ENCODE measurements at places on chromosomes 16 and 17. TPM values are rescaled to one million over a fixed set of nuclear protein-coding genes. Genes with fewer than 3 reads are reported as not detected.

DNA sequence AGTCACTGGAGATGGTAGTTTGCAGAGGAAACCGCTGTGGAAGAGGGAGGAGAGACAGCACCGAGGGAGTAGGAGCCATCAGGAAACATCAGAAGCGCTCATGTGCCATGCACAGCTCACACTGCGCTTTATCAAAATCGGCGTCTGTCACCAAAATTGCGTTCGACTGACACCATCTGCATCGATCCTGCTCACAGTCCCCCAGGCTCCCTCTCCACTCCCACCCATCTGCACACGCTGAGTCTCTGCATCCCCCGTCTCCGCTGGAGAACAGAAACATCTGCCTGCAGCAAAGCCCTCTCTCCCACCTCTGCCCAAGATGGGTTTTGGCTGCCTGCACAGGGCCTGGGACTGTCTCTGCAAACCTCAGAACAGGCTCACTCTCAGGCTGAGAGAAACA is 187.5 kb upstream of the RPL38 start:
- no peaks in the 10 kb centered on the region for H3K27me3 ChIP-seq
- no peaks in the 10 kb centered on the region for H3K4me1 ChIP-seq
- DNase-seq = no peak
- no peak overlapping the region for H3K27ac ChIP-seq
- H3K4me3 ChIP-seq = no peak overlapping the region

GRCh38 chr16:85092309-85092708 is 20.0 kb downstream of the CIBAR2 start:
- no peaks in the 10 kb centered on the region for H3K36me3 ChIP-seq
- no peaks in the 10 kb centered on the region for H3K27me3 ChIP-seq
- no peak overlapping the region for H3K4me3 ChIP-seq
- peaks cover 23% of the 10 kb centered on the region for H3K4me1 ChIP-seq

GRCh38 chr16:81357711-81358260 is 43.0 kb downstream of the GAN start:
- H3K36me3 ChIP-seq = peaks cover 6% of the 10 kb centered on the region
- H3K4me3 ChIP-seq = no peak overlapping the region
- no peaks in the 10 kb centered on the region for H3K4me1 ChIP-seq
- no peaks in the 10 kb centered on the region for H3K27me3 ChIP-seq
- H3K27ac ChIP-seq = no peak overlapping the region

DNA sequence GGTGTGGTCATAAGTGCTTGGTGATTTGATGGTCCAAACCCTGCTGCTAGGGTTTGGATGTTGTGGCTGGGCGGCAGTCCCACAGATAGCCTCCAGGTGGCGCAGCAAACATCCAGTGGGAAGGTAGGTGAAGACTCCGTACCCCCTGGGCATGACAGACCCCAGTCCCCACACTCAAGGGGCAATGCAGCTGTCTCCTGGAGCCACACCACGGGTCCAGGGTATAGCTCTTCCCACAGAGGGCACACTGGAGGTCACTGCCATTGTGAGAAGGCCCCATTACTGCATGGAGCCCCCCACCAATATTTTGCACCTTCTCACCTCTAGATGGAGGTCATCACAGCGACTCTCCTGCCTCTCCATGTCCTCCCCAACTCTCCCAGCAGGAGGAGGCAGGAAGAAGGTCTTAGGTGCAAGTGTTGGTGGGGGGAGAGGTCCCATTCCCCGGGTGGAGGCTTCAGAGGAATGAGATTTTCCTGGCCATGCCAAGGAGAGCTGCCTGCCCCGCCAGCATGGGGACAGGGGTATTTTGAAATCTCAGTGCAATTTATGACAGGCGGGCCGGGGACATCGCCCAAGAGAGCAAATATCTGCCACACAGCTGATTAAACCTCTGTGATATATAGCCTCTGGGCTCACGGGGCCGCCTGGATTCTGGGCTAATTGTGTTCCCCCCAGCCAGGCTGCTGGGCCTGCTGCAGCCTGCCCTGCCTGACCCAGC is 17.1 kb upstream of the C17orf113 start:
- no peak overlapping the region for H3K4me3 ChIP-seq
- H3K27ac ChIP-seq = no peak overlapping the region
- H3K36me3 ChIP-seq = no peaks in the 10 kb centered on the region
- peaks cover 7% of the 10 kb centered on the region for H3K4me1 ChIP-seq
- no peaks in the 10 kb centered on the region for H3K27me3 ChIP-seq

- no peak overlapping the region for H3K27ac ChIP-seq
- DNase-seq = no peak
- H3K4me3 ChIP-seq = no peak overlapping the region
- H3K4me1 ChIP-seq = no peaks in the 10 kb centered on the region
- no peaks in the 10 kb centered on the region for H3K27me3 ChIP-seq
Measured at GRCh38 chr16:21590796-21591195, 8.6 kb upstream of the METTL9 start.

GRCh38 chr16:66477028-66477515 is 50.0 kb downstream of the BEAN1 start:
- H3K27ac ChIP-seq = no peak overlapping the region
- H3K4me1 ChIP-seq = peaks cover 6% of the 10 kb centered on the region
- DNase-seq = no peak

DNA sequence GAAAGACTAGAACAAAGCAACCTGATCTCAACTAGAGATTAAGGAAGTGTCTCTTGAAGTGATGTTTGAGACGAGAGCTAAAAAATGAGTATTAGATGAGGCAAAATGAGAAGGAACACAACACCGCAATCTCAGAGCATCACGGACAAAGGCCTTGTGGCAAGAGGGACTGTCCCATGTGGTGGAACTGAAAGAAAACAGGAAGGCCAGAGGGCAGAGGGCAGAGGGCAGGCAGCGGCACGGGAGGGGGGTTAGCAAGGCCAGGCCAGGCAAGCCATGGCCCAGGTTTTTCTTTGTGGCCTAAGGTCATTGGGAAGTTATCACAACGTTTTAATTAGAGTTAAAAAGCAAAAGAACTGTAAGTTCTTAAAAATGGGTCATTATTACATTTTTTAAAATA is 22.5 kb downstream of the RPA1 start:
- no peaks in the 10 kb centered on the region for H3K27me3 ChIP-seq
- no peak overlapping the region for H3K4me3 ChIP-seq
- no peak overlapping the region for H3K27ac ChIP-seq
- no peaks in the 10 kb centered on the region for H3K4me1 ChIP-seq

GRCh38 chr17:82408288-82408937 is 9.7 kb upstream of the HEXD start:
- H3K4me3 ChIP-seq = no peak overlapping the region
- no peak for DNase-seq
- no peak overlapping the region for H3K27ac ChIP-seq
- peaks cover 2% of the 10 kb centered on the region for H3K36me3 ChIP-seq
- no peaks in the 10 kb centered on the region for H3K27me3 ChIP-seq
- H3K4me1 ChIP-seq = peaks cover 10% of the 10 kb centered on the region

DNA sequence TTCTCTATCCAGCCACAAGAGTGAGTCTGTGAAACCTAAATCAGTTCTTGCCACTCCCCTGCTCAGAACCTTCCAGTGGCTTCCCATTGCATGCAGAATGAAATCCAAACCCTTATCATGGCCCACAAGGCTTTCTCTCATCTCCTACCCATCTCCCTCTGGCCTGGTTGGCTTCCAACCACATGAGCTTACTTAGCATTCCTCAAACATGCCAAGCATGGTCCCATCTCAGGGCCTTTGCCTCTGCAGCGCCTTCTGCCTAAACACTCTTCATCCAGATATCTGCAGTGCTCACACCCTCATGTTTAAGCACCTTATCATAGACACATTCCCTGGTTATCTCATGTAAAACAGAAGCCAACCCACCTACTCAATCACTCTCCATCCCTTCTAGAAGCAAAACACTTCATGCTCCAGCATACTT is 15.5 kb downstream of the TK2 start:
- DNase-seq = no peak
- H3K27ac ChIP-seq = no peak overlapping the region
- H3K27me3 ChIP-seq = no peaks in the 10 kb centered on the region

DNA sequence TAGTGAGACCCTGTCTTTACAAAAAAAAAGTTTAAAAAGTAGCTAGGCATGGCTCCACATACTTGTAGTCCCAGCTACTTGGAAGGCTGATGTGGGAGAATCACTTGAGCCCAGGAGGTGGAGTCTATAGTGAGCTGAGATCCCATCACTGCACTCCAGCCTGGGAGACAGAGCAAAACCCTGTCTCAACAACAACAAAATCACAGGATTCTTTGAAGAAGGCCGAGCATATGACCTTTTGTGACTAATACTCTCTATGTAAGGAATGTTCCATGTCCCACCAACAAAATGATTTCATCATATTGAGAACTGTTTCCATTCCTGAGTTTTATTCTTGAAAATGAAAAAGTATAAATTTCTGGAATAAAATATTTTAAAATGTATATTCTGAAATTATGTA is 58.9 kb upstream of the EFCAB3 start:
- DNase-seq = no peak
- no peaks in the 10 kb centered on the region for H3K4me1 ChIP-seq
- H3K27ac ChIP-seq = no peak overlapping the region

GRCh38 chr17:76852843-76853242 is 15.4 kb upstream of the MGAT5B start:
- no peak overlapping the region for H3K4me3 ChIP-seq
- DNase-seq = no peak
- no peaks in the 10 kb centered on the region for H3K4me1 ChIP-seq

DNA sequence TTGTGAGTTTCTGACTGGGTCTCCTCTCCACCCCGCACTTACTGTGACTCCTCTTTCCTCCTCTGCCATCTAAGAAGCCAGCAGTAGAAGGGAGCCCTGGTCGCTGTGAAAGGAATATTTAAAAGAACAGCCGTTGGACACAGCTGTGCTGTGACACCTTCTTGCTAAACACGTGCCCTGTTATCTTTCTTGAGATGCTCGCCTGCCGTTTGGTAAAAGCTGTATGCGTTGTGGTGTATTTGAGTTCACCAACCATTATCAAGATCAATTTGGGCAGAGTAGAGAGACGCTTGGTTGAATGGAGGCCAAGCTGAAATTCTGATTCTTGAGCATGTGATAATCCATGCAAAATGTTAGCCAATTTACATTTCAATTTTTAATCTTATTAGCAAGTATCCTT is 3.8 kb downstream of the GID4 start:
- H3K36me3 ChIP-seq = no peaks in the 10 kb centered on the region
- H3K4me3 ChIP-seq = no peak overlapping the region
- no peak overlapping the region for H3K27ac ChIP-seq
- H3K4me1 ChIP-seq = peaks cover 42% of the 10 kb centered on the region
- no peak for DNase-seq

DNA sequence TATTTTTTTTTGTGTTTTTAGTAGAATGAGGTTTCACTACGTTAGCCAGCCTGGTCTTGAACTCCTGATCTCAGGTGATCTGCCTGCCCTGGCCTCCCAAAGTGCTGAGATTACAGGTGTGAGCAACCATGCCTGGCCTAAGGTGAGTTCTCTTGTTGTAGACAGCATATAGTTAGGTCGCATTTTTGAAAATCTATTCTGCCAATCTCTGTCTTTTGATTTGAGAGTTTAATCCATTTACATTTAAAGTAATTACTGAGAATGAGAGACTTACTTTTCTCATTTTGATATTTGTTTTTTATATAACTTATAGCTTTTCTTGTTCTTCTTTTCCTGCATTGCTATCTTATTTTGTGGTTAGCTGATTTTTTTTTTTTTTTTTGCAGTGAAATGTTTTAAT is 6.3 kb upstream of the PRKCB start:
- no peaks in the 10 kb centered on the region for H3K36me3 ChIP-seq
- H3K4me1 ChIP-seq = no peaks in the 10 kb centered on the region
- H3K4me3 ChIP-seq = no peak overlapping the region
- H3K27me3 ChIP-seq = no peaks in the 10 kb centered on the region

DNA sequence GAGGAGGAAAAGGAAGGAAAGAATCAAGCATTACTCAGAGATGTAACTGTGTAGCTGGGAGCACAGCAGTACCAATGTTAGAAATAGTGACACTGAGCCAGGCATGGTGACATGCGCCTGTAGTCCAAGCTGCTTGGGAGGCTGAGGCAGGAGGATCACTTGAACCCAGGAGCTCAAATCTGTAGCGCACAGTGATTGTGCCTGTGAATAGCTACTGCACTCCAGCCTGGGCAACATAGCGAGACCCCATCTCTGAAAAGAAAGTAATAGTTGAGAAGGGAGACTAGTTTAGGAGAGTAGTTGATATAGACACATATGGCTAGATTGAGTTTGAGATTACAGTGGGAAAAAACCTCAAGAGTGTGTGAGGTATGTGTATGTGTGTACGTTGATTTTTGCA is 17.8 kb downstream of the MAP3K3 start:
- H3K27ac ChIP-seq = no peak overlapping the region
- no peak overlapping the region for H3K4me3 ChIP-seq
- DNase-seq = no peak
- H3K27me3 ChIP-seq = no peaks in the 10 kb centered on the region

DNA sequence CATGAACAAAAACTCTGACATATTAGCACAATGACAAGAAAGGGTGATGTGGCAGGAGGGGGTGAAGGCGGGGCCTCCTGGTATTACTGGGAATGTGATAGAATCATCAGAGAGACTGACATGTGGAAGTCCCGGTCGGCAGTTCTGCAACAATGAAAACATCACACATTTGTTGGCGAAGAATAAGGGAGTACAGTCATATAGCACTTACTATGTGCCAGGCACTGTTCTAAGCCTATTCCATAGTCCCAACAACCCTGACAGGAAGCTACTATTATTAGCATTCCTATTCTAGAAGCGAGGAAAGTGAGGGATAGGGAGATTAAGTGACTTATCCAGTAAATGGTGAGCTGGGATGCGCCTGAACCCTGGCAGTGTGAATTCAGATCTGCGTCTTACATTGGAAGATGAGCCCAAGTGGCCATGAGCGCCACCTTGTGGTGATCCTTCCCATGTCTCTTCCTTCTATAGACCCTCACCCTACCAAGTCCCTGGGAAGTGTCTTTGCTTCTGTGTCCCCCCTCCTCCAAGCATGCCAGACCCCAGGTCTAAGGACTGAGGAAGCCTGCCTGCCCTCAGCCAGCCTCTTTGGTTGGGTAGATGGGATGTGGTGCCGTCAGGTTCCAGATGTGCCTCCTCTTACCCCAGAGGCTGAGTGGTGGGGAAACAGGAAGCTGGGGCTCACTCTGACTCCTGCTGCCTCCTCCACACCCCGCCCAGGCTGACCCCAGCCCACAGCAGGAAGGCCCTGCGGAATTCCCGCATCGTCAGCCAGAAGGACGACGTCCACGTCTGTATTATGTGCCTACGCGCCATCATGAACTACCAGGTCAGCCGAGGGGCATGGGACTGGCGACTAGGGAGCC is 14.0 kb downstream of the FMNL1 start:
- H3K27me3 ChIP-seq = no peaks in the 10 kb centered on the region
- H3K36me3 ChIP-seq = no peaks in the 10 kb centered on the region
- no peak overlapping the region for H3K4me3 ChIP-seq
- no peak overlapping the region for H3K27ac ChIP-seq

CALB2 gene
- total RNA-seq = 0.99 TPM

ZDHHC1 gene
- total RNA-seq = 57.0 TPM

SETD6 gene
- total RNA-seq = 67.7 TPM

EXOC3L1 gene
- total RNA-seq = 1.8 TPM

RRAD gene
- 8.3 TPM for total RNA-seq

CACNG3 gene
- not detected for total RNA-seq

GJD3 gene
- total RNA-seq = 1.3 TPM

CCL13 gene
- total RNA-seq = not detected

OTOP2 gene
- total RNA-seq = not detected

TRIM72 gene
- not detected for total RNA-seq

TOM1L2 gene
- 55.8 TPM for total RNA-seq

CRYM gene
- total RNA-seq = not detected

Measured in body of pancreas (tissue), 4 donors.